COR-L47 (cell line): ENCODE measurements at places on chromosomes 13 and 19.

DNA sequence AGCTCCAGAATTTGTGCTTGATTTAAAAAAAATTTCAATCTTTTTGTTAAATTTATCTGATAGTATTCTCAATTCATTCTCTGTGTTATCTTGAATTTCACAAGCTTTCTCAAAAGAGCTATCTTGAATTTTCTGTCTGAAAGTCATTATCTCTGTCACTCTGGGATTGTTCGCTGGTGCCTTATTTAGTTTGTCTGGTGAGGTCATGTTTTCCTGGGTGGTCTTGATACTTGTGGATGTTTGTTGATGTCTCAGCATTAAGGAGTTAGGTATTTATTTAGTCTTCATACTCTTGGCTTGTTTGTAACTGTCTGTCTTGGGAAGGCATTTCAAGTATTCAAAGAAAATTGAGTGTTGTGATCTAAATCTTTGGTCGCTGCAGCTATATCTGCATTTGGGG, 106.3 kb downstream of the TNFSF13B start:
- no peak for DNase-seq

DNA sequence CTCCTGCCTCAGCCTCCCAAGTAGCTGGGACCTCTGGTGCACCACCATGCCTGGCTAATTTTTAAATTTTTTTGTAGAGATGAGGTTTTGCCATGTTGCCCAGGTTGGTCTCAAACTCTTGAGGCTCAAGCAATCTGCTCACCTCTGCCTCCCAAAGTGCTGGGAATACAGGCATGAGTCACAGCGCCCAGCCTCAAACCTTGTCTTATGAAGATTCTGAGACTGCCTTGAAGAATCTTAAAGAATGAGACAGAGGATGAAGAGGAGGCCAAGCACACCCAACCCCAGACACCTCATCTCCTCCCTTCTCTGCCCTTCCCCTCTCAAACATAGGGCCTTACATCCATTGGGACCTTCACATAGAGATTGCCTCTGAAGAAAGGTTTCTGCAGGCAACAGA, 179.7 kb downstream of the ABCC4 start:
- DNase-seq: no peak

DNA sequence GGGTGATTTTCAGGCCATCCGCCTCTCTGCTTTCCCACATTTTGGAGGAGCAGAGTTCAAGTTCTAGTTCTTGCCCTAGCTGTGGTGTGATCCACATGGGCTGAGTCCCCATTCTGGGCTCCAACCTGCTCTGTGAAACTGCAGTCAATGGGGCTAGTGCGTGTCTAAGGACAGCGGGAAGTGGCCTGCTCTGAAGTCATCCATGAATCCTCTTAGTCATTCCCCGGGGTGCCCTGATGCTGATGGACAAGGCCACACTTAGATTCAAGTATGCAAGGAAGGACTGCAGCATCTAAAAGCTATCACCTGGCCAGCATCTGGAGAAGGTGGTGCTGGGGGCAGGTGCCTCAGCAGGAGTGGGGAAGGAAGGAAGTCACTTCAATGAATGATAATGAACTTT, 94.6 kb downstream of the TSHZ3 start:
- no peak for DNase-seq

GRCh38 chr13:33710924-33711323, 107.0 kb upstream of the RFC3 start:
- DNase-seq: no peak

- no peak for DNase-seq
Measured at GRCh38 chr19:16227837-16228636, 30.3 kb downstream of the AP1M1 start.

DNA sequence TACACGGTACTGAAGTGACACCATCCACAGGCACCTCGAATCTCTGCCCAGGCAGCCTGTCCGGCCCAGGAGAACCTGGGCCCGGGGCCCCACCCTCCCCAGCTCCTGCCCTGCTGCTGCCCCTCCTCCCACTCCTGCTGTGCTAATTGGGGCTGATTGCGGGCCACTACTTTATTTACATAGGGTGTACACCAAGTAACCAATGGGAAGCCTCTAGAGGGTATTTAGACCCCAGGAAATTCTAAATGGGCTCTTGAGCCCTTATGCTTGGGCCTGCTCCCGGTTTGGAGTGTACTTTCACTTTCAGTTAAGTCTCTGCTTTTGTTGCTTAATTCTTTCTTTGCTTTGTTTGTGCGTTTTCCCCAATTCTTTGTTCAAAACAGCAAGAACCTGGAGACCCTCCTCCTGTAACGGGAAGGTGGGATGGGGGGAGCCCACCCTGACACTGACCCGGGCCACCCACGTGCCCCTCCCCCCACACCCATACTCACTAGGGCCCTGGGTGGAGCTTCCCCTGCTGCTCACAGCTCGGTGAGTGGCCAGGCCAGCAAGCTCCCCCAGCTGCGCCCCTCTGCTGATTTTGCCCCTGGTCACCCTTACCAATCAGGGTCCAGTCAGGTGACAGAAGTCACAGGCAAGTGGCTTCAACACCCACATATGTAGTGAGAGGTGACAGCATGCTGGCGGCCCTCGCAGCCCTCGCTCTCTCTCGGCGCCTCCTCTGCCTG, 9.4 kb downstream of the SCGB2B2 start:
- peak; percentile 78 for DNase-seq

- no peak for DNase-seq
Measured at GRCh38 chr19:1361601-1362386, 21.9 kb upstream of the NDUFS7 start.

- no peak for DNase-seq
Measured at GRCh38 chr19:5679289-5680083, 830 bp downstream of the MICOS13 start.

DNA sequence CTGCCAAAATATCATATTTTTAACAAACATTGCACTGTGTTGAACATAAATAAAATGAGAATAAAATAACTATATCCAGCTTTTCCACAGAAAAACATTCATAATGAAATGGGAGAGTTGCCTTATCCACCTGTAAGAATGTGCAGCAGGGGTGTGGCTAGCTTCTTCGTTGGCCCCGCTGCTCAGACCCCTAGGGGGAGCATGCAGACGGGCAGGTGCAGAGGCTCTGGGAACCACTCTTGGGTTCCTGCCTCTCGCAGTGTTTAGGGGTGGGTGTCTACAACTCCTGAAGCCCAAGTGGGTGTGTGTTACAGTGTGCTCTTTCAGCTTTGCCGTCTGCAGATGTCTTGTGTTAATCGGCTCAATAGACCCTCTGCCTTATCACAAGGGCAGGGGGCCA, 121.7 kb downstream of the SLITRK5 start:
- DNase-seq: no peak
